ENCODE measurements at places on chromosomes 1 and 21.

GRCh38 chr1:175479521-175480342 lies 263.7 kb downstream of the TNR start:
- DNase-seq, result no peak

DNA sequence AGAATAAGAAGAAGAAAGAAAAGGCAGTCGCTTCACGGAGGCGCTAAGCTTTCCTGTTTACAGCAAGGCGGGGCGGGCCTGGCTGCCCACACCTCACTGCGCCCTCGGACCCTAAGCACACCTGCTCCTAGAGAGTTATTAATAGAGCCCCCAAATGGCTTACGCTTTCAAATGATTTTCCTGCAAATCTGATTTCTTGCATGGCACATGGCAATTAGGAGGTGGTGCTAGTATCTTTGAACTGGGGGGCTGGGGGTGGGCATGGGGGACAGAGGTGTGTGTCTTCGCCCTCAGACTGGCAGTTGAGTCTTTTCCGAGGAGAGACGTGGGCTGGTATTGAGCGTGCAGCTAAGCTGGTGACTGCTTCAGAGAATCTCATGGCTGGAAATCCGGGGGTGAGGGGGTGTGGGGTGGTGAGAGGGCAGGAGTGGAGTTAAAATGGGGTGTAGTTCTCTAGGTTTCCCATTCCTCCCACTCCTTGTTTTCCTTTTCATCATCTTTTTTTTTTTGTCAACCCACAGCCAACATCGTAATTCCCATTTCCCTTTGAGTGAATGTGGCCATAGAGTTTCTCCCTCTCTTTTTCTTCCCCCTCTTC lies 1.3 kb downstream of the S1PR1 start:
- DNase-seq, result no peak

GRCh38 chr1:215601276-215601675 lies 34.2 kb downstream of the KCTD3 start:
- no peak for DNase-seq

DNA sequence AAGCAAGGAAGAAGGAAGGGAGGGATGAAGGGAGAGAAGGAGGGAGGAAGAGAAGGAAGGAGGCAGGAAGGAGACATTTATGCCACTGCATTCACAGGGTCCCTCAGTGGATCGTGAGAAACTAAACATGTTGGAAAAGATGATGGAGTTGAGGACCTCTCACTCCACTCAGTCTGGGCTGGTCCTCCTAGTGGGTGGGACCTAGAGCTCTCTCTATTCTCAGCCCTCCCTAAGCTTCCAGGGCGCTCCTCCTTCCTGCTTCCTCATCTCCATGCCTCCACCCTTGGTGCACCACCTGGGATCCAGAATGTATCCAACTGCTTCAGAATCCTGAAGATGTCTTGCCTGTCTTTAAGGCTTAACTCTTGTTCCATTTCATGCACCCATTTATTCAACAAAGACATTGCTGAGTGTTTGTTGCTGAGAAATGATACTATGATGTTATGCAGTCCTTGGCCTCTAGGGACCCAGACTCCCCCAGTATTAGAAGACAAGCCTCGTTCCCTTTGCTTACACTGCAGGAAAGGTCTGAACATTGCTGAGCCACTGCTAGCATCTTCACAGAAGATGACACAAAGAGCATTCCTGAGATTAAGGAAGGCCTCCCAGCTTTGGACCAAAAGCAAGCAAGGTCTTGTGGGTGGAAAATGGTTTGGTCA lies 88.5 kb downstream of the BEND5 start:
- no peak for DNase-seq

GRCh38 chr21:46634966-46635323 lies 529 bp upstream of the PRMT2 start:
- peak; percentile 73 for DNase-seq

DNA sequence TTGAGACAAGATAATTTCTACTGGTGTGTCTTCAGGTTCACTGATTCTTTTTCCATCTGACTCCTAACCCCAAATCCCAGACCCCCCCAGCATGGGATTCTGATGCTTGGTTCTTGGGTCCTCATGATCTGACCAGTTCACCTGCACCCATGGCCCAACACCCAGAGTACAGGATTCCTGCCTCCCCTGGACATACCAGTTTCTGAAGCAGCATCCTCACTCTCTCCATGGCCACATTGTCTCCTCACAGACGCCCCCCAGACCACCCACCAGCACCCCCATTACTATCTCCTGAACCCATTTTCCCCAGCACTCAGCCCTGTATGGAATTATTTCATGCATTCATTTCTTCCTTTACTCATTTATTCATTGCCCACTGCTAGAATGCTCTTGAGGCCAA lies 864 bp upstream of the KRTAP12-3 start:
- no peak for DNase-seq

GRCh38 chr1:183278739-183279591 lies 92.9 kb downstream of the LAMC2 start:
- peak; percentile 89 for DNase-seq

Measured in AG09309 (cell line).